ENCODE measurements at places on chromosomes 3 and 15.
A peak's percentile ranks its signal among the peaks of the same experiment; 100 is the strongest.

DNA sequence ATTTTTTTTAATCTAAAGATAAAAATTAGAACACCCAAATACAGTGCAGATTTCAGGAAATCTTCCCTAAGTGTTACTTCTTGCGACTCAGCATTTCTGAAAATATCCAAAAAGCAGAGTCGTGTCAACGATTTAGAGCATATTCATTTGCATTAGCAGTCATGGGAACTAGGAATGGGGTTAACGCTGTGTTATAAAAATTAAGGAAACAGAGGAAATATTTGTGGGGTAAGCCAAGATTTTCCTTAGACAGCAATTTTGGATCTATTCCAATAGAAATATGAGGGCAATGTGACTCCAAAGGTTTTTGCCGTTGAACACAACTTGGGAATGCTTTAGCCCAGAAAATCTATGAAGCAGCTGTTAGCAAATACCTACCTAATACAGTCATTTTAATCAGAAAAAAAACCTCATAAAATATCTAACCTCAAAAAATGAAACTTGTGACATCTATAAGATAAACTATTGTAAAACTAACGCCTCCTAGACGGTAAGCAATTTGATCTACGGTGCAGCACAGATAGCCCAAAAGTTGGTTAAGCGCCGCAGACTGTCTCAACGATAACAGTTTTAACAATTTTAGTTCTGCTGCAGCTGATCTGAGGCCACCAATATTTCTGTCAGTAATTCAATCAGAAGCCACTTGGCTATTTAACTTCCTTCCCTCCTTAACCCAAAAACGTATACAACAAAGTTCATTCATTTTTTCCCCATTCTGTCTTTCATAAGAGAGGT lies 5.8 kb upstream of the ATP11B start:
- DNase-seq = no peak

GRCh38 chr3:55337641-55338180 lies 149.4 kb downstream of the WNT5A start:
- DNase-seq = no peak

- no peak for DNase-seq
These were observed 14.7 kb downstream of the VPS39 start for GRCh38 chr15:42193383-42193782.

GRCh38 chr15:52113708-52114107 lies 1.1 kb upstream of the BCL2L10 start:
- DNase-seq = no peak

GRCh38 chr3:87625876-87626275 lies 349.5 kb upstream of the POU1F1 start:
- no peak for DNase-seq

- no peak for DNase-seq
These were observed 23.7 kb downstream of the FAM98B start for GRCh38 chr15:38477637-38478036.

GRCh38 chr3:30294241-30294667 lies 312.1 kb upstream of the TGFBR2 start:
- DNase-seq = no peak

DNA sequence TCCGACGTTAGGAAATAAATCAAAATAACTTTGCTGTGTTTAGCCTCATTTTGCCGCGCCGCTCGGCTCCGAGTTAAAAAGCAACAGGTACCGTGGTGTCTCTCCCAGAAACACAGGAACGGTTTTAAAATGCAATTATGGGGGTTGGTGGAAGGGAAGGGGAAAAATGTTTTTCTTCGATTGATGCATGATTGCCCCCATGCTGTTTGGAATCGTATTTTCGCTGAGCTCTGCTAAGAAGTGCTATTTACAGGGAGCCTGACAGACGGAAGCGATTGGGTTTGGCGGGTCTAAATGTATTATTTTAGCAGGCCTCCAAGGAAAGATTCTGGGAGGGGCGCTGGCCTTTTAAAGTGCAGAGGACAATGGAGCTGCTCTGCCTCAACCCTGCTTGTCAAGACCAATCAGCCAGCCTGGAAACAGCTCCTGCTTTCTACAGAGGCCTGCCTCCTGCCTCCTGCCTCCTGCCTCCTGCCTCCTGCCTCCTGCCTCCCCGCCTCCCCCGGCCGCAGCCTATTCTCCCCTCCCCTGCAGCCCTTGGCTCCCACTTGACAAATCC lies 156.7 kb upstream of the TLE3 start:
- DNase-seq = no peak

DNA sequence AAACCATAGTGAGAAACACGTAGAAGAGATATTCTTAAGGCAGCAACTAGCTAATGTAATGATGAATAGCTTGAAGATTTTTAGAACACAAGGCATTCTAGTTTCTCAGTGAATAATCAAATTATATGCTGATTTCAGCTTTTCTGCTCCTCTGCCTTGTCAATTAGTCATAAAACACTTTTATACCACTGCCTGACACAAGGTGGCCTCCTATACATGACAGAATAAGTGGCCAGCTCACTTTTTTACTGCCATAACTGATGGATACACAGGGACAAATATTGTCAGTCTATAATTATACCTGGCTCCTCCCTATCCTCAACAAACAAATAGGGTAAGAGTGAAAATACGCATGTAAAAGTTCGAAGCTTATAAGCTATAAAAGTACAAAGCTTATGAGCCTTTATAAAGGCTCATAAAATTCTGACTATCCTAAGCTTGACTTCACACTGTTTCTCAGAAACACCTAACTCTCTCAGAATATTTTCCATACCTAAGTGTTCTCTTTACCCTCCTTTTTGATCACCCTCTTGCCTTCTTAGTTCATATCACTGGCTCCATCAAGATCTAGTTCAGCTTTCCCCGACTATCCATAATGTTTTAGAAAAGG lies 81.6 kb downstream of the HERC1 start:
- DNase-seq = no peak

DNA sequence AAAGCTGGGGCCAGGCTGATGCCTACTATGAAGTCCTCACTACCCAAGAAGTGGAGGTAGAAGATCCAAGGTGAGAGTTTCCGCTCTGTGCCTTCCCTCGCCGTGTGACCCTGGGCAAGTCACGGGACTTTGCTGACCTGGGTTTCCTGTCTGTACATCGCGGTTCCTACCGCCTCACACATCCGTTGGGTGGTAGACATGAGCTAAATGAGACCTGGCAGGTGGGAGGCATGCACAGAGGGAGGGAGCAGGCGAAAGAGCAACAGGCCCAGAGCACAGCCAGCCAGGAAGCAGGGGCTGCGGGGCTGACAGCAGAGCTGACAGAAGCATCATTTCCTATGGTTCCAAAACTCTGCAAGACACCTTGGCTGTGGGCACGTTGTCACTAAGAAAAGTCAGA lies 157.3 kb upstream of the BHLHE40 start:
- DNase-seq = no peak

- DNase-seq = no peak
These were observed 110.8 kb downstream of the TBC1D2B start for GRCh38 chr15:77966540-77967234.

GRCh38 chr3:125119752-125120378 lies 64.1 kb upstream of the HEG1 start:
- no peak for DNase-seq

DNA sequence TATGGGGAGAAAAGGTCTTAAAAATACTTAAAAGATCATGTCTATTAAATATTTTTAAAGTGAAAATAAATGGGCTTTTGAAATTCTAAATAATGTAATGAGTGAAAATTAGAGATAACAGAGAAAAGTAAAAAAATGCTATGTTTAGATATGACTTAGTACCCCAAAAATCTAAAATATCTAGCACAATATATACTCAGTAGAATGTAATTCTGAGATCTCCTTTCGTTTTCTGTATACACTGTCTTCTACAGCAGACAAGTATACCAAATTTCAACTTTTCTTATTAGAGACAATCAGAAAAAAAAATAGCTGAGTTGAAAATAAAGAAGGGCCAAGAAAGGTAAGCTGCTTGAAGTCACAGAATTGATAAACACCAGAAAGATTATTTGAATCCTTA lies 140.8 kb downstream of the ADAM10 start:
- no peak for DNase-seq

DNA sequence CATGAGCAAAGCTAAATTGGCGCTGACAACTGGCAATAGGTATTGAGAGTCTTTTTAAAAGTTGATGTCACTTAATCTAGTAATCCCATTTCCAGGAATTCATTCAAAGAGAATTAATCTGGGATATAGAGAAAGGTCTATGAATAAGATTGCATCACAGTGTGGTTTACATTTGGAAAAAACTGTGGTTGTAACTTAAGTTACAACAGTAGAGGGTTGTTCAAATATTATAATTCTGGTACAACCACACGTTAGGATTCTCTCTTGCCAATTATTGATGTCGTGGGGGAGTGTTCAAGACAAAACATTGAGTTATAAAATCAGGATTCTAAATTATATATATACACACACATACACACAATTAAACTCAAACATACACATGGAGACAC lies 79.8 kb downstream of the LIPC start:
- DNase-seq = no peak

- DNase-seq = no peak
These were observed 151.7 kb downstream of the FBN1 start for GRCh38 chr15:48493763-48494225.

- DNase-seq = no peak
These were observed 113.6 kb downstream of the POLR2M start for GRCh38 chr15:57820119-57820518.

DNA sequence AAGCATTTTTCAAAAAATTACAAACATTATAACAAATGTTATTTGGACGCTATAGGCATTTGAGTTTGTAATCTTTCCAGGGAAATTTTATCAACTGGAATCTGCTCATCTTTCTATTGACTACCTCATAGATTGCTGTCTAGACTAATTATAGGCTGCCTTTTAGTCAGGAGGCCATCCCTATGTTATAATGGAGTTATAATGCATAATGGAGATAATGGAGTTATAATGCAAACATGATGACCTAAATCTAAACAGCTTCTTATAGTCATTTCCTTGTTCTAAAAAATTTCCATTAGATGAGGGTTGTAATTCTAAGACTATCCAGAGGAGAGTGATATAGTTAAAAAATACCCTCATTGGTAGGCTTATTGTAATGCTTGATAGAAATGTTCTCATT lies 226.4 kb downstream of the SI start:
- DNase-seq = no peak

DNA sequence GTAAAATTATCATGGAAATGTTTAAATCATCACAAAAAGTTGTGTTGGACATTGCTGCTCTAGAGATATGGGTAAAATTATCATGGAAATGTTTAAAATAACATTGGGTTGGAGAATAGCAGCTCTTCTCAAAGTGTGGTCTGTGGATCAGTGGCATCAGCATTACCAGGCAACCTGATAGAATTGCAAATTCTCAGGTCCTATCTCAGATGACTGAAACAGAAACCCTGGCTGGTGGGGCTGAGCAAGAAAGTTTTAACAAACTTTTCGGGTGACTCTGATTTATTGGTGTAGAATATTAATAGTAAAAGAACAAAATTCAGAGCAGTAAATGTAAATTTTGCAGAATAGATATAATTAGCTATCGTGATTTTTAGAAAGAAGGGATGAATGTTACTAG lies 28.9 kb downstream of the NXPE3 start:
- no peak for DNase-seq

DNA sequence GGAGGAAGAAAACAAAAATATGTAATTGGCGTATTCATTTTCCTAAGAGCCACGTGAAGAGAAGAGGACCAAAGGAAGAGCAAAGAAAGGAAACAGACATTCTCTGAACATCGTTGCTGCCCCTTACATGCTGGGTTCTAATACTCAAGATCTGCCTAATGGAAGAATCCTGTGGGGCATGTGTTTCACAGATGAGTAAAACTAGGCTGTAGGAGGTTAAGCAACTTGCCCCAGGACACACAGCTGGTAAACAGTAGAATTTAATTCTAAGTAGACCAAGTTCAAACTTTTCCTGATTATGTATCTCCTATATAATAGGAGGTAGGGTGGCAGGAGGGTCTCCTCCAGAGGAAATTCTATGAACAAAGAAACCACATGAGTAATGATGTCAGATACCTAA lies 106.1 kb upstream of the TNFAIP8L3 start:
- no peak for DNase-seq

DNA sequence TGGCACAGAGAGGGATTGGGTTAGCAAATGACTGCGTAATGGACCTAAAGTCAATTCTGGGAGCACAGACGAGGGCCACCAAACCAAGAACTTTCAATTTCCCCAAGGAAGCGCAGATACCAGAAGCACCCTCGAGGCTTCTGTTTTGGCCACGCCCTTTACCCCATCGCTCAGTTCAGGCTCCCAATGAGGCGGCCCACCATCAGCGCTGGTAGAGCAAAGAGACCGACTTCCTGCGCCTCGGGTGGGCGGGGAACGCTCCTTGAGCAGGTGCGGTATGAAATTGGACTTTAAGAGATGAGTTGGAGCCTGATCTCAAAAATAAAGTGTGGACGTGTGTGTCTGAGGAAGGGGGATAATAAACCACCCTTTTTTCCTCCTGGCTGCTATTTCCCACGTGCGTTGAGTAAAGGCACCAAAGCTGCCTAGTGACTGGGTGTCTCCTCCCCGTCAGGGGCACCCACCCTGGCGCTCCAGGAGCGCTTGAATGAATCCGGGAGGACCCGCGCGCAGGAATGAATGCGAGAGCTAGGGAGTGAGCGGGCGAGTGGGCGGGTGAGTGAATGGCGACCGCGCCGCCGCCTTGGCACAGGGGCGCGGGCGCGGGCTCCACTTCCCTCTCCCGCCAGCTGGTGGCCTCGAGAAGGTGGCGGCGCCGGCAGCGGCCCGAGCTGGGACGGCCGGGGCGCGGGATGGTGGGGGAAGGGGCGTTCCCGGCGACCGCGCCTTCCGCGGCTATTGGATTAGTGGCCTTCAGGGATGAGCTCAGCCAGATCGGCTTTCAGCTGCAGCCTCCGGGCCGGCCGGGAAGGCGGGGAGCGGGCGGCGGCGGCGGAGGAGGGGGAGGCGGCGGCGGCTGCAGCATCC lies at the start of gene SPSB4:
TSS of gene SPSB4 (plus strand) at position 772 of the 867 bp plus-strand sequence. CDS start 14,758 bp downstream, outside the sequence.
- no peak for DNase-seq

- no peak for DNase-seq
These were observed 499.9 kb downstream of the TBL1XR1 start for GRCh38 chr3:176697284-176697889.

- no peak for DNase-seq
These were observed 88.3 kb downstream of the TMEM266 start for GRCh38 chr15:76147906-76148570.

- DNase-seq = no peak
These were observed 45.9 kb upstream of the TRPM1 start for GRCh38 chr15:31147456-31147855.

GRCh38 chr3:60989626-60990441 lies 261.4 kb downstream of the FHIT start:
- no peak for DNase-seq

DNA sequence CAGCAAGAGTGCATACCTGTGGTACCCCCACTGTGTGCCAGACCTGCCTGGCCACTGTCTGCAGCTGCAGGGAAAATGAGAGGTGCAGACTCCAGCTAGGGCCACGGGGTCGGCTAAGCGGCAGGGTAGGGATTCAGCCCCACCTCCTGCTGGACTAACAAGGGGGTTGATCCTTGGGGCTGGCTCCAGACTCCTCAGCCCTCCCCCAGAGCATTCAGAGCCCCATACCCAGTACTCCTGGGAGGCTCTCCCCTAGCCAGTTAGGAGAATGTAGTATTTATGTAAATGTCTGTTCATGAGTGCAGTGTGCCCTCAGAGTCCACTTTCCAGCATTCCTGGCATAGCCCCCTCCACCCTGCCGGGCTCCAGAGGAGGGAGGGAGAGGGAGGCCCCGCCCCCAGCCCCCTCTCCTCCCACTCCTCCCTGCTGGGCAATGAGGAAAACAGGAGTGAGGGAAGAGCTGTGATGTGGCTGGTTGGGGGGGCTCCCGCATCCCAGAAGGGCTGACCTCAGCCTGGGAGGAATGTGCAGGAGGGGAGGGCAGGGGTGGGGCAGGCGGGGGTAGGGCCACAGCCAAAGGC lies 4.5 kb upstream of the SEMA3B start:
- peak; percentile 96 for DNase-seq

- DNase-seq = no peak
These were observed 123.7 kb upstream of the IGSF10 start for GRCh38 chr3:151584566-151584965.

All from coronary artery (tissue), 2 donors.